ENCODE measurements at places on chromosomes 6 and 20.
A peak's percentile ranks its signal among the peaks of the same experiment; 100 is the strongest.

- DNase-seq = no peak
Observed at GRCh38 chr6:98880486-98880885, 46.1 kb downstream of the POU3F2 start.

DNA sequence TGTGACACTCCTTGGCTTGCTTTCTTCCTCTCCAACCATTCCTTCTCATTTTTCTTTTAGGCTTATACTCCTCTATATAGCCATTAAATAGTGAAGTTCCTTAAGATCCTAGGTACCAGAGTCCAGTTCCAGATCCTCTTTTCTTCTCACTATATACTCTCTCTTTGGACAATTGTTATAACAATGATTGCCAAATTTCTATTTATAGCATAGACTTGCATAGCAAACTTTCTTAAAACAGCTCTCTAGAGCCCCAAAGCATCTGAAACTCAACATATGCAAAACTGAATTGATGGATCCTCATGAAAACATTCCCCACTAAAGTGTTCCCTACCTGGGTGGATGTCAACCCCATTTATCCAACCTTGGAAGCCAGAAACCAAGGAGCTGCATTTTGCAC is 13.4 kb downstream of the PHIP start:
- no peak for DNase-seq

- DNase-seq = no peak
Observed at GRCh38 chr20:16040742-16041141, 532.5 kb downstream of the KIF16B start.

GRCh38 chr6:157358287-157358686 is 22.7 kb upstream of the ZDHHC14 start:
- no peak for DNase-seq

DNA sequence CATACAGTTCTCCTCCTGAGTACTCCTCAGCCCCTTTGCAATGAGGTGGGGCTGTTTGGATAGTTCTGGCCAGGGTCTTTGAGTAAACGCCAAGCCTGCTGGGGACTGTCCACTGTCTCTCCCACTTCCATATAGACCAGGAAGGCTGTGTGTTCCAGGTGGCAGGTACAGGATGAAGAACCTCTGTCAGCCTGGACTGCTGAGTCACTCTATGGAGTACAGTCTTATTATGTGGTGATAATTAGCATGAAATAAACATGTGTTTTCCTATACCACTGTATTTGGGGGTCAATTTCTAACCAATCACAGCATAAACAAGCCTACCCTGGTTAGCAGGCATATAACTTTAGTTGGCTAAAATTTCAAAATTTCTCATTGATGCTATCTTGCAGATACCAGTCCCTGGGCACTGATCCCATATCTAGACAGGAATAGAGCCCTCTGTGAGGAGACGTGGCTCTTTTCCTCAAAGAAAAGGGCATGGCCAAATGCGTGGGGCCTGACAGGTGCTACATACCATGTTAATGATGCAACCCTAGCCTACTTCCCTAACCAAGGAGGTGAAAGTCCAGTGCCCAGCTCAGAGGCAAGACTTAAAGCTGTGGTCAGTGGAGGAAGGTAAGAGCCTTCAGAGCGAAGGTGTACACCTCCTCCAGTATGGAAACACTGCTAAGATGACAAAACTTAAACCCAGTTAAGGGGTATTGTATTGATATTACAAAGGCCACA is 4.5 kb upstream of the ALDH8A1 start:
- DNase-seq = no peak

GRCh38 chr6:32742374-32742773 is 1.2 kb downstream of the HLA-DQA2 start:
- no peak for DNase-seq

- DNase-seq = no peak
Observed at GRCh38 chr6:34587325-34587724, 31.2 kb upstream of the SPDEF start.

DNA sequence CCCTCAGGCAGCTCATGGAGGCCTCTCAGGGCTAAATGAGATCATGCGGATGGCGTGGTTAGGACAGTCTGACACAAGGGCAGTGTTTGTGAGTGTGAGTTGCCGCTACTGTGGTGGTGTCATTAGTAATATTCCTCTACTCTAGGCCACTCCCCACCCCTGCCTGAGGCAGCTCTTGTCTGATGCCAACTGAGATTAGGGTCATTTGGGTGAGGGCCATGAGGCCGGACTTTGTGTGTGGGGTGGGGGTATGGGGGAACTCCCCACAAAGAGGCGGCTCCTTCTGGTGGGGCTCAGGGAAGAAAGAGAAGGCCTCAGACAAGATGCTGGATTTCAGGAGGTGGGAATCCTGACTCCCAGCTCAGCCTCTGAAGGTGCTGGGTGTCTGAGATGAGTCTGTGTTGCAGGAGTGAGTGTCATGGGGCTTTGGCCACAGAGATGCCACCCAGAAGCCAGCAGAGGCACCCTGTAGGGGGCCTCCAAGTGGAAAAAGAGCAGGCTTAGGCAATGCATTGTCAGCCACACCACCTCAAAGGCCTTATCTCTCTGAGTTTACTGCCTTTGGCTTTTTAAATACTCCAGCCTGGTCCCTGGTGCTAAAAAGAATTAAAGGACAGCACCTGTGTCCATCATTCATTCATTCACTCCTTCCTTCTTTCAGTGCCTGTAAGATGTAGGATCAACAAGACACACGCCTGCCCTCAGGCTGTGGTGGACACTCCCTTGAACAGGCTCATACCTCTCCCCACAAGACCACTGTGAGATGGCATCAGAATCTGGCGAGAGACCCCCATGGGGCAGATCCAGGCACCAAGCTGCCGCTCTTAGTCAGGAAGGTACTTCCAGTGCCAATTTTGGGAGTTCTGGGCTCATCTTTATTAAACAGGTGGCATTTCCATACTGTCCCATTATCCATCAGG is 175.2 kb downstream of the MRPL14 start:
- no peak for DNase-seq

GRCh38 chr6:145090801-145091585 is 644.3 kb downstream of the EPM2A start:
- DNase-seq = no peak

DNA sequence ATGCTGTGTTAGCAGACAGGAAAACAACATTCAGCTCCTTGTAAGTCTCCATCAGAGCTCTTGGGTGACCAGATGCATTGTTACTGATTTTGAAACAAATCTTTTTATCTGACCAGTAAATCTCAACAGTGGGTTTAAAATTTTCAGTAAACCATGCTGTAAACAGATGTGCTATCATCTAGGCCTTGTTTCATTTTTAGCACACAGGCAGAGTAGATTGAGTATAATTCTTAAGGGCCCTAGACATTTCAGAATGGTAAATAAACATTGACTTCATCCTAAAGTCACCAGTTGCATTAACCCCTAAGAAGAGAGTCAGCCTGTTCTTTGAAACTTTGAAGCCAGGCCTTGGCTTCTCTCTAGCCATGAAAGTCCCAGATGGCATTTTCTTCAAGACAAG is 237.2 kb upstream of the BMP2 start:
- DNase-seq = no peak

GRCh38 chr20:50843331-50844276 is 48.7 kb downstream of the BCAS4 start:
- no peak for DNase-seq

GRCh38 chr20:41330343-41330720 is 10.3 kb upstream of the LPIN3 start:
- DNase-seq = no peak

DNA sequence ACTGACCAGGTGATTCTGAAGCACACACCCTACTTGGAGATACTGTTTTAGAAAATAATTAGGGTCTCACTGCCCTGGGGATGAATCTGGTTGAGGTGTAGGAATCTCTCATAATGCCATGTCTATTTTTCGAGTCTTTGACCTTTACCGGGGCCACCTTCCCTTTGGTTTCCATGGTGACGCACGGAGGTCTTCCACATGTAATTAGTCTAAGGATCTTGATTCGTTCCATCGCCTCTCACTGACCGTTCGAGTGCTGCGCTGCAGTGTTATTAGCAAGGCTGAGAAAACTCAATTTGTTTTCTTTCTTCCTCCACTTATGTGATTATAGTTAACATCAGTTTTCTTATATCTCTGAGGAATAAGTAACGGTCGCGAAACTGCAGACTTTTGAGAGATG is 144.3 kb upstream of the SPACA1 start:
- no peak for DNase-seq

GRCh38 chr6:75922226-75922625 is 150.2 kb downstream of the IMPG1 start:
- DNase-seq = no peak

- DNase-seq = peak; percentile 30
Observed at GRCh38 chr6:143059663-143060353, 881 bp upstream of the AIG1 start.

Data from CD4-positive, alpha-beta T cell treated with Interleukin-2 at 100 ng/mL for 4 hours (primary cell).